ENCODE measurements at places on chromosomes 3 and 15.
A peak's percentile ranks its signal among the peaks of the same experiment; 100 is the strongest.

DNA sequence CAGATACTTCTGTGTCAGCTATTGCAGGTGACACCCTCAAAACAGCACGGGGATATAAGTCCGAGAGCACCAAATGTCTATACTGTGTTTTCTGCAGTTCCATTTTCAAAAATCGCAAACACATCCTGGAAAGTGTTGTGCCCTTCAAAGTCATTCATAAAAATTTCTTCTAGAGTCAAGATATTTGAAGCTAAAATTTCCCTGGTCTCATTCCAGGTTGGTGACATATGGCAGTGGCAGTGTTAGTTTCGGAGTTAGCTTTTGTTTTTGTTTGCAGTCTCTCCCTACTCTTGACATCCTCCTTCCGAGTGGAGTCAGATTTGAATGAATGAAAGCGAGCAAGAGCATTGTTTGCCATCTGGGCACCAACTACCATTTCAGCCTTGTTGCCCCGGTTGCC, 3.2 kb upstream of the FSIP1 start:
- no peak for DNase-seq

DNA sequence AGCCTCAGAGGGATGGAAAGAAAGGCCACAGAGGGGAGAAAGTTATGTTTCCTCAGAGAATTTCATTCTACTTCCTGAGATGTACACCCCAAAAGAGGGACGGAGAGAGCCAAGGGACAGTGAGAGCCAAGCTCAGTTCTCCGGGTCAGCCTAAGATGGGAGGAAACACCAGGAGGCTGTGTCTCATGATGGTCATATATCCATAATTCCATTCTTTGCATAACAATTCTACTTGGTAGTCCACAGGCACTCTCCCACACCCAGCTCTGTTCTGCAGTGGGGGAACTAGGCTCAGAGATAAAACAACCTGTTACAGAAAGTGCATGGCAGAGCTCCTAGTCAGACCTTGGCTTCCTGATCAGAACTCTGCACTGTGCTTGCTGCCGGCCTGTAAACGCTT, 54.4 kb downstream of the WDR76 start:
- DNase-seq = no peak

DNA sequence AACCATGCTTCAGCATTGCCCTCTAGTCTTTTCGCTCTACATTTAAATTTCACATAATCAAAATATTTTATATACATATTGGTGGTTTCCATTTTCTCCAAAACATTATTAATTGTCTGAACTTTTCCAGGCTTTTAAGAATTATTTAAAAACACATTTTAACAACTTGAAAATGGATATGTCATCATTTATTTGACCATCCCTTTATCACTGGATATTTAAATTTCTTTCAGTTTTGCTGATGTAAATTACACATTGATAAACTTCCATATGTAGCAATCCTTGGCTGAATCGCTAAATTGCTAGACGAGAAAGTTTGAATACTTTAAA, 146.0 kb downstream of the ATP10A start:
- no peak for DNase-seq

DNA sequence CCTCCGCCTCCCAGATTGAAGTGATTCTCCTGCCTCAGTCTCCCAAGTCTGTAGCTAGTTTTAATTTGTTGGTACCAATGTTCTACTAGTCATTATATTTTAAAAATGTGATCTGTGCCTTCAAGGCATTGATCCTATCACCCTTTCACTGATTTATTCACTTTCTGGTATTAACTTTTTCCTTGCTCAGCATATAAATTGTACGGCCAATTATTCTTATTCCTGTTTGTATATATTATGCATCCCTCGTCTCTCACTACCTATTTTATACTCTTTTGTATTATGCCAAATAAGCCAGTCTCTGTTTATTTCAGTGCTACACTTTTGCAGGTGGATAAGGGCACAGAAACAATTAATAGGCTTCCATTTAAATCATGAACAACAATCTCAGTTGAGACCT, 620.2 kb upstream of the BCHE start:
- DNase-seq = no peak

DNA sequence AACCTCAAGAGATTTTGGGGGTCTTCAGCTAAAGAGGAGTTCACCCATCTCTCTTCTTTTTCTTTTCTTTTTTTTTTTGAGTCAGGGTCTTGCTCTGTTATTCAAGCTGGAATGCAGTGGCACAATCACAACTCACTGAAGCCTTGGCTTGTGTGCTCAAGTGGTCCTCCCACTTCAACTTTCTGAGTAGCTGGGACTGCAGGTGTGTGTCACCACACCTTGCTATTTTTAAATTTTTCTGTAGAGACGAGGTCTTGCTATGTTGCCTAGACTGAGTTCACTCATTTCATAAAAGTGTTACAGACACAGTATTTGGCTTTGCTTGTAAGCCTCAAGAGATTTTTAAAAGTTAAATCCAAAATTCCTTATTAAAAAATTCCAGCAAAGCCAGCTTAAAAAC, 71.7 kb downstream of the OXSM start:
- no peak for DNase-seq

DNA sequence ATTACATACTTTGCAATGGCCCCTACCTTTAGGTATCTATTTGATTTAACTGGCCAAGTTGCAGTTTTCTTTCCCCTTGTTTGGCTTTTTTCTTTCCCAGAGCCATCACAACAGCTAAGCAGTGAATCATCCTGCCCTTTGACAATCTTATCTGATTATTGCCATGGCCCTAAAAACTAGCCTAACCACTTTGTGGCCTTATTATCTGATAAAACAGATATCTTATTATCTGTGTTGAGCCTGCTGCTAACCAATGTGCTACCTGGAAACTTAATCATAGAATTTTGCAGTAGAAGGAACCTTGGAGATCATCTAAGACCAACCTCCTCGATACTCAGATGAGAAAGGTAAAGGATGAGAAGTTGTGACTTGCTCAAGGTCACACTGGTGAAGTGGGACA, 37.1 kb downstream of the EIF4E3 start:
- DNase-seq = no peak

DNA sequence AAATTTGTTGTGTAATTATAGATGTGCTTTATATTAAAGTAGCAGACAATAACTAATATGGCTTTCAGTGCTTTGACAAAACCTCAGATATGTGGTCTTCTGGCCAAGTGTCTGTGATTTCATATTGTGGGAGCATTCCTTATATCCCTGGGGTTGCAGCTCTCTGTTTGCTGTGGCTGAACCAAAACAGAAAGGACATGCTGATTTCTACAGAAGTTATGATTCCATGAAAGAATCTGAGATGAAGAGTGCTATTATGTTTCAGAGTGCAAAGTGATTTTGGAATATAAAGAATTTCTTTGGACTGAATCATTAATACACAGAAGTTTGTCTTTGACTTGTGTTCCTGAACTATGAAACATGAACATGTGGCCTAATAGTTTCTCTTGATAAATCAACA, 36.5 kb downstream of the CDV3 start:
- peak; percentile 26 for DNase-seq

DNA sequence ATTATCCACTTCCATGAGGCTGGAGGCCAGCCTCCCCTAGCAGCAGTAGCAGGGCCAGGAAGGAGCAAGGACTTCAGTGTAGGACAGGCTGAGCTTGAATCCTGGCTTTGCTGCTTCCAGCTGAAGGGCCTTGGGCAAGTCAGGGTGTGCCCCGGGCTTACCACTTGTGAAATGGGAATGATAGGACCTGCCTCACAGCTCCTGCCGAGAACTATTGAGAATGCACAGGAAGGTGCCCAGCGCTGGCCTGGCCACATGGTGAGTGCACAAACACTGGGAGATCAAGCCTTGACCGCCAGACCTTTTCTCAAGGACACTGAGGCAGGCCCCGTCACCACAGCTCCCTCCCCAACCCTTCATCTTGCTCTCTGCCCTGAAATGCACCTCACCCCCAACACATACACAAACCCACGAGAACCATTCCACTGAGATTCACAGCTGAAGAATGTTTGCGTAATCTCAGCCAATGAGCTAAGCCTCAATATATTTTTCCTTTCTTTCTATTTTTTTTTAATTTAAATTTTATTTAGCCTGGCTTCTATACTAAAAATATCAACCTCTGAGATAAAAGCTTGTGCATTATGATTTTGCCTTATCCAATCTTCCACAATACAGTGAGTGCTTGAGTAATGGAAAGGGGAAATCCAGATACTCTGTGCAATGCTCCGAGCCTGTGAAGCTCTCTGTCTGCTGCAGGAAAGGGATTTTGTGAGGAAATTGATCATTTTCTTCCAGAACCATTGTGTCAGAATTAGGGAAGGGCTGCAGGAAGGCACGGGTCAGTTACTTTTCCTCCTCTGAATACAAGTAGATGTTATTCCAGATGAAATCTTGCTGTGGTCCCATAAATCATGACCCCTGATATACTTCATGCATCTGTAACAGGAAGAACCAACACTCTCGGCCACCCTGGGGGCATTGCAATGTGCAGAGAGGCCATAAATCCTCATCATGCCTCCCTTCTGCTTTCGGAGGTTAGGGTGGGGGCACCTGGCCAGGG, 193.9 kb downstream of the TLE3 start:
- DNase-seq = peak; percentile 57
